Lung (tissue), 17 donors: ENCODE measurements at places on chromosomes 6 and 20. TPM values are rescaled to one million over a fixed set of nuclear protein-coding genes. Genes with fewer than 3 reads are reported as not detected.
A peak's percentile ranks its signal among the peaks of the same experiment; 100 is the strongest.

- no peak for DNase-seq
Observed at GRCh38 chr6:155887421-155887820, 431.8 kb upstream of the NOX3 start.

The OOEP gene
- 0.98 TPM for total RNA-seq

GRCh38 chr6:3385660-3386151 lies 71.1 kb downstream of the SLC22A23 start:
- peak; percentile 50 for DNase-seq

- DNase-seq, result no peak
Observed at GRCh38 chr6:40244699-40245098, 310.4 kb upstream of the MOCS1 start.

DNA sequence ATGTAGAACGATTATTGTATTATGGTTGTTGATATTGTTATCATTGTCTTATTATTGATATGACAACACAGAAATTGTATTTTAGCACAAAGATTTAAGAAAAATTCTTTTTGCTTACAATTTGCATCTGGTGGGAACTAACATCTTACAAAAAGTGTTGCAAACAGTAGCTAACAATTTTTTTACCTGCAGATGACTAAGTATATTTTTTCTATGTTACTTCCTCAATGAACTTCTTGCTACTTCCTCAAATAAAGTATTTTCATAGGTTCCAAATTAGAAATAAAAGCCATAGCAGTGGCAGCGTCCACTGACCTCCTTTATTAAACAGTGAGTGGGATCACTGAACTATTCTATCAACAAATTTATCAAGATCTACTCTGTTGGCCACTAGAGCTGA lies 847.0 kb downstream of the PHF3 start:
- no peak for DNase-seq

The CGAS gene
- total RNA-seq, result 8.9 TPM

DNA sequence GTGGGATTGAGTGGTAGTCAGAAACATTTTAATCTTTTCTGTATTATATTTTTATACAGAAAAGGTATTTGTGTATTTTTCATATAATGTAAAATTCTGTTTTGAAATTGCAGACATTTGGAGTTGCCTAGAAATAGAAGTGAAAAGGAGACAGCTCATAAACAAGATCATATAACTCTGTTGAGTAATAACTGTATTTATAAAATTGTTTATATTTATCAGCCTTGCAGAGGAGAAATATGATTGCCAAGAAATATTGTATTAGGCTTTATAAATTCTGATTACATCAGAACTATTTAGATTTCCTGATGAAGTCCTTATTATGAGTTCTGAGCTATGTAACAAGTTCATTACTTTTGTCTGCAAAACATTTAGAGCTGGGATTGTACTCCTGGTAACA lies 55.3 kb downstream of the RIPOR2 start:
- no peak for DNase-seq
